Liver (tissue), 10 donors: ENCODE measurements at places on chromosomes 3 and 15. TPM values are rescaled to one million over a fixed set of nuclear protein-coding genes. Genes with fewer than 3 reads are reported as not detected.
A peak's percentile ranks its signal among the peaks of the same experiment; 100 is the strongest.

Gene CLDN16
- 0.75 TPM for total RNA-seq

GRCh38 chr3:166837535-166837934 is 542.6 kb downstream of the ZBBX start:
- H3K4me1 ChIP-seq = no peaks in the 10 kb centered on the region
- no peaks in the 10 kb centered on the region for H3K27me3 ChIP-seq
- no peak overlapping the region for H3K4me3 ChIP-seq
- no peak overlapping the region for H3K27ac ChIP-seq
- DNase-seq = no peak

Gene BCL2A1
- 2.9 TPM for total RNA-seq

DNA sequence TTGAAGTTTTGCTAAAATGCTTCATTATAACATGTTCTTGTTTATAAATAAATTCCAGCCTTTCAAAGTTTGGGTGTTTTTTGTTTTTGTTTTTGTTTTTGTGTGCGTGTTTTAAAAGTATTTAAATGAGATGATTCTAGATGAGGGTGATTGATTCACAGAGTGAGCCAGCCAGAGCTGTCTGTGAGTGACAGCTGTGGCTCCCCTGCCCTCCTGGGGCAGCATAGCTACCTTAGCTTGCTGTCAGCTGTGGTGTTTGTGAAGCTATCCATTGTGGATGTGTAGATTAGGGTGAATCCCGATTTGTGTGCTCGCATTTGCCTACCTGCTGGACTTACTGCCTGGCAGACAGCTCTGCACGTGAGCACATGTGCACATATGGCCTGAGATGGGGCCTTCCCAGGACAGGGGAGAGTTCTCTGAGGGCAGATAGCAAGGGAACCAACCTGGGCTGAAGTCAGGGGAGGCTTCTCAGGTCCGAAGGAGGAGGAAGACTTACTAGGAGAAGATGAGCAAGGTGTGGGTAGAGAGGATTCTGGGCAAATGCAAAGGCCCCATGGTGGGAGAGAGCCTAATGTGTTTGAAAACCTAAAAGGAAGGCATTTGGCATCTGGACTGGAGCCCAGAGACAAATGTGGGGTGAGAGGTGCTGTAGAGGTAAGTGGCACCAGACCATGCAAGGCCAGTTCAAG is 124.2 kb downstream of the EEFSEC start:
- H3K27ac ChIP-seq = no peak overlapping the region
- peaks cover 5% of the 10 kb centered on the region for H3K36me3 ChIP-seq
- DNase-seq = no peak
- peaks cover 9% of the 10 kb centered on the region for H3K4me1 ChIP-seq

DNA sequence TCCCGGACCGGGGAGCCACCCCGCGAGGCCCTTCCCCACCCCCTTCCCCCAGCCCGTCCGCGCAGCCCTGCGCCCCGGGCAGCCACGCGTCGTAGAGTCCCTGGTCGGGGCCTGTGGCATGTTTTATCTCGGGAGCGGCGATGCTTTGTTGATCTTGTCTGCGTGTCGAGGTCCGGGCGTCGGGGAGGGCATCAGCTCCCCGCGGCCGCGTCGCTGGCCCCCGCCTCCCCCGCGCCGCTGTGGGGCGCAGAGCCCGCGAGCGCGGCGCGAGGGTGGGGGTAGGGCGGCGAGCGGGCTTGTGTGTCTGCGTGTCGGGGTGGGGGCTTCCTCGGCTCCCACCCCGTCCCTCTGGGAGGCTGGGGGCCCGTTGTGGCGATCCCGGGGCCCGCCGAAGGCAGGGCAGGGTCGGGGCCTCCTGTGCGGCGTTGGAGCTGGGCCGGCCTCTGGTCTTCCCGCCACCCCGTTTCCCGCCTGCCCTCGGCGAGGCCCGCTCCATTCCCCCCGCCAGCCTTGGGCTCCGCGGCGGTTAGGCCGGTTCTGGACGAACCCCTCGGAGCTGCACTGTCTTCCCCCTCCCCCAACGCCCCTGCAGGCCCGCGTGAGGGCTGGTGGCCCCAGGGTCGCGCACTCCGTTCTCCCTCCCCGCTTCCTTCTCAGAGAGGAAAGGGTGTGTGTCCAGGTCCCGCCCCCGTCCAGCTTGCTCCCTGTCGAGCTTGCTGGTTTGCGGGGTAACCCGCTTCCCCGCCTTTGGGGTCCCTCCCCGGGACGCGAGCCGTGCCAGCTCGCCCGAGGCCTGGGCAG is 695 bp downstream of the GMPS start:
- peak; percentile 66 for DNase-seq
- no peaks in the 10 kb centered on the region for H3K36me3 ChIP-seq
- no peaks in the 10 kb centered on the region for H3K27me3 ChIP-seq
- peak overlapping the region; percentile 100 for H3K4me3 ChIP-seq
- peak overlapping the region; percentile 93 for H3K27ac ChIP-seq
- H3K4me1 ChIP-seq = peaks cover 3% of the 10 kb centered on the region

DNA sequence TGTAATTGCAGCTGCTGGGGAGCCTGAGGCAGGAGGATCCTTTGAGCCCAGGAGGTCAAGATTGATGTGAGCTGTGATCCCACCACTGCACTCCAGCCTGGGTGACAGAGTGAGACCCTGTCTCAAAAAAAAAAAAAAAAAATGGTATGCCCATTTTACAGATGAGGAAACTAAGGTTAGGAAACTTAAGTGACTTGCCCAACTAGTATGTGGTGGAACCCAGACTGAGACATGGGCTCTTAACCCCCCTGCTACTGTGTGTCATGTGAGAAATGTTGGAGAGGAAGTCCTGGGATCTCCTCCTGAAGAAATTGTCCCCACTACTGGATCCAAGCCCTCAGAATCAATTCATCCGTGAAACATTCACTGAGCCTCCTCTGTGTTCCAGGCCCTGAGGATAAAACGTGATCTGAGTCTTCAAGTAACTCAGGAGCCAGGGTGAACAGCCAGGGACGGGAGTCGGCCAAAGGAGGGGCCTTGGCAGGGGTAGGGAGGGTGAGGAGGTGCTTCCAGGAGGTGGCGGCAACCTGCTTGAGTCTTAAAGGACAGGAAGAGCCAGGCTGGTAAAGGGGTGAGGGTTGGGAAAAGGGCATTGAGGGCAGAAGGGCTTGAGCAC is 19.6 kb upstream of the RNU6-1 start:
- peaks cover 2% of the 10 kb centered on the region for H3K4me1 ChIP-seq
- DNase-seq = peak; percentile 22
- H3K27ac ChIP-seq = no peak overlapping the region
- no peaks in the 10 kb centered on the region for H3K27me3 ChIP-seq

GRCh38 chr3:4780545-4780957 is 198.7 kb upstream of the BHLHE40 start:
- no peaks in the 10 kb centered on the region for H3K36me3 ChIP-seq
- DNase-seq = no peak

Gene GOLGA8N
- total RNA-seq = 6.8 TPM

Gene FAN1
- 17.1 TPM for total RNA-seq

DNA sequence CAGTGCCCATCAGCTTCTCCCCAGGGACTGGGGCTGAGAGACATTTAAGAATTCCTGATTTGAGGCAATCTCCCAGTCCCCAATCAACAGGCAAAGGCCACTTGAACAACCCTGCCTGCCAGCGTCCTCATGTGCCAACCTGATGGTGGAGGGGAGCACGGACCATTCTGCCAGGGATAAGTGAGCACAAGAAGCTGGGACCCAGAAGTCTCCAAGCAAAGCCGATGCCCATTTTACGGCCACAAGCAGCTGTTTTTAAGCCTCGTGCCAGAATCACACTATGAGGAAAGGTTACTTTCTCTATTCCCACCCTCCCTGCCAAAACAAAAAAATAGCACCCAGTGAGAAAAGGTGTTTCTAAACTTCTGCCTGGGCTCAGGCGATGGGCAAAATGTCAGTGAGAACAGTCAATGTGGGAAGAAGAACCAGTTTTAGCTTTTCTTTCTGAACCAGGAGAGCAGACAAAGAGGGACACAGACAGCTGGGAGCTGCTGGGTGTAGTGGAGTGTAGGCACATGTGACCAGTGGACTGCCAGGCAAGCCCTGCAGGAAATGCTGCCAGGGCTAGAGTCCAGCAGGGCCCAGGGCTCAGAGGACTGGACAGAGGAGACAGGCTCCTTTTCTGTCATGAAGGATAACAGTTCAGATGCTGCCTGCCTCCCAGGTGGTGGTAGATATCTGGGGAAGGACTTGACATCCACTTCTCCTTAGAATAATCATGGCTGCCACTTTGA is 57.7 kb downstream of the ATP2B2 start:
- no peaks in the 10 kb centered on the region for H3K27me3 ChIP-seq
- H3K4me1 ChIP-seq = peaks cover 3% of the 10 kb centered on the region
- peaks cover 21% of the 10 kb centered on the region for H3K36me3 ChIP-seq
- no peak overlapping the region for H3K4me3 ChIP-seq

DNA sequence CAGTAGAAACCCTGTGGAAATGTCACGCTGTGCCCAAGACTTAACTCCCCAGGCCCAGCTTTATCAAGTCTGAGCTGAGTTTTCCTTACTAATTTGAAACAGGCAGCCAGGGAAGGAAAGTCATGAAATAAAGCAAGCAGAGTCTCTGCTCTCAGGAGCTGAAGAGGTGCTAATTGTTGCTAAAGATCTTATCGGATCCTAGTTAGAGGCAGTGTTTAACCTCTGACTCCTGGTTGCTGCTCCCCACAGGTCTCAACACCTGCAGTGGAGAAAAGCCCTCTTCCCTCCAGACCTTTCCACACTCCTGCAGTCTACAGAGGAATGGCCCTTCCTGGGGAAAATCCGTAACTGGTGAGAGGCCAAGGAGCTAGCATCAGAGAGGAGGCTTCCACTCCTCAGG is 628.2 kb downstream of the NTRK3 start:
- H3K36me3 ChIP-seq = no peaks in the 10 kb centered on the region
- H3K4me1 ChIP-seq = no peaks in the 10 kb centered on the region
- no peak overlapping the region for H3K27ac ChIP-seq
- no peak overlapping the region for H3K4me3 ChIP-seq
- DNase-seq = no peak

DNA sequence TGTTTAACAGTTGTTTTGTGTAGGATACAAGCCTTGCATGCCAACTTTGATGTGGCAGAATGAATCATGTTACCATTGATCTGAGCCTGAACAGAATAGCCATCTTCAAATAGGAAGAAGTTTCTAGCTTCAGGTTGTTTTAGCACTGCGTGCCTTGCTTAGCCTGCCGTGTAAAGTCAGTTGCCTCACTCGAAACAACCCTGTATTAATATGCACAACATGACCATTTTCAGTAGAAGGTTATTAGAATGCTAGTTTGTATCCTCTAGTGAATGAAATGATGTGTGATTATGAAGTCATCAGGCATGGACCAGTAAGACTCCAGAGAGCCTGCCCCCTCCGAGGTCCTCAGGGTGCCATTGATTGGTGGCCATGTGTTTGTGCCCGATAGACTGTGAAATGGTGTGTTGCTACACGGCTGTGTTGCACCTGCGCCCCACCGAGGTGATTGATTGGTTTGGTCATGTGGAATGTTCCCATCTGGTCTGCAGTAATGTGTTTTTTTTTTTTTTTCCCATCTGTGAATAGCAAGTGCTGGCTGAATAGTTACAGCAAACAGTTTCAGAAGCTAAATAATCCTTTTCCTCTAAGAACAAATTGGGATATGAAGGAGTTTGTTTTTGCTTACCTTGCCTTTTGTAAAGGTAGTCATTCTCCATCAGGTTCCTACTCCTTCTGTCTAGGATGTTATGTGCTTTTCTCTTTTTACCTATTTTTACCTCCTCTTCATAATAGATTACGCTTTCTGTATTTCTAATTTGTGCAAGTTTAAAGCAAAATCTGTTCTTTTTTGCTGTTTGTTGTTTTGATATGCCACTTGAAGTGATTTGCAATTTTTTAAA is 214.9 kb downstream of the TCF12 start:
- no peak for DNase-seq
- H3K4me3 ChIP-seq = no peak overlapping the region
- no peaks in the 10 kb centered on the region for H3K27me3 ChIP-seq
